CD4-positive, alpha-beta T cell (primary cell): ENCODE measurements at places on chromosomes 2 and 18.

GRCh38 chr2:214856137-214856536 is 46.7 kb upstream of the BARD1 start:
- no peak for DNase-seq

GRCh38 chr2:54706622-54707021 is 16.8 kb upstream of the EML6 start:
- no peak for DNase-seq

DNA sequence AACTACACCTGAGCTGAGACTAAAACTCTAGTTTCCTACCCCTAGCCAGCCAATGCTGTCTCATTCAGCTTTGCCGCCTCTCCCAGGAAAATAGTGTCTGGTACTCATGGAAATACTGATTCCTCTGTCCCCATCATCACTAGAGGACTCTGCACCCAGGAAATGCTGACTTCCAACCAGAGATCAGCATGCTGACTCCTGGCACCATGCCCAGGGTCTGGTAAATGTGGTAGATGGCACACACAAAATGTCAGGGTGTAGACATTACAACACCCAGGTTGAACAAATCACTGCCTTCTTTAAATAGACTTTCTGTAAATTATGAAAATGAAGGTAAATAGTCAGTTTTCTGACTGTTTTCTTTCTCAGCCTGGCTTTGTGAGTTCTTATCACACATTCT is 307.3 kb upstream of the CHAC2 start:
- no peak for DNase-seq

DNA sequence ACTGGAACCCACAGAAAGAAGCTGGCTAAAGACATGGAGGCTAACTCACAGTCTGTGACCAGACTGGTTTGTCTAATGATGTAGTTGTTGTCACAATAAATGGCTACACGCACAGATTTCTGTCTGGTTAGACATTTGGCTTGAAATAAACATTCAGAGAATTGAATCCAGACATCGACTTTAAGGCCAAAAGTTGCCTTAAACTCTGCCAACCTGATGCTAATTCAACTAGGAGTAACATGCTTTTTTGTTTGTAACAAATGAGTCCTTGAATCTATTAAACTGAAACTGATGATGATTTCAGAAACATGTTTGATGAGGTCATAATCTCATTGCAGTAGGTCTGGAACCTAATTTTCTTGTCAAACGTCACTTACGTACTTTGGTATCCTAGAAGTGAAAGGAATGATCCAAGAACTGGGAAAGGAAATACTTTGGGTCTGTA is 123.8 kb downstream of the ERBB4 start:
- DNase-seq = no peak

GRCh38 chr2:12289120-12289802 is 427.5 kb upstream of the TRIB2 start:
- no peak for DNase-seq

DNA sequence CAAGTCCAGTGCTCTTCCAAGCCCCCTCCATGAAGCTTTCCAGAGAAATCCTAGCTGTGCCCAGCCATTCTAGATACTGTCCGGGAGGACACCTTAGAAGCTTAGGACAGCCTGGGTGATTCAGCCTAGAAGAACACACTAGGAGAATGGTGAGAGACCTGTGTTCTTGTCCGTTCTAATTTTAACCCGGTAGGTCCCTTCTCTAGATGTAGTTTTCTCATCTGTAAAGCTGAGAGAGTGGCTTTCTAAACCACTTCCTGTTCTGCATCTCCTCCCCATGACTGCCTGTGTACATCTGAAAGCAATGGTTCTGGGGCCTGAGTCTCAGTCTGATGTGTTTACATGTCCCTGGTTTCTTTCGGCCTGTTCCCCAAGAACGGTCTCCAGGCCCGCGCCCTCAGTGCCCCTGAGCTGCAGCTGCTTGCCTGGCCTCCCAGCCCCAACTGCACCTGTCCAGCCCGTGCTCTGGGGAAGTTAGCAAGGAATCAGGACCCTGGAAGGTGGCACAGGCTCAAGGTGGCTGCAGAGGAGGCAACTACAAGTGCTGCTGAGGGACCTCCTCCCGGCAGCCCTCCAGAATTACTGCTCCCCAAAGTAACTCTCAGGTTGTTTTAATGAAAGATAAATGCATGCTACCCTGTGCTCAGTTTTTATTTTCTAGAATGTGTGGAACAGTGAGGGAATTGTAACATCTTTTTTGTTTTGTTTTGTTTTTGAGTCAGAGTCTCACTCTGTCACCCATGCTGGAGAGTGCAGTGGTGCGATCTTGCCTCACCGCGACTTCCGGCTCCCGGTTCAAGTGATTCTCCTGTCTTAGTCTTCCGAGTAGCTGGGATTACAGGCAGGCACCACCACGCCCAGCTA is 105.9 kb downstream of the LBH start:
- peak; percentile 43 for DNase-seq

DNA sequence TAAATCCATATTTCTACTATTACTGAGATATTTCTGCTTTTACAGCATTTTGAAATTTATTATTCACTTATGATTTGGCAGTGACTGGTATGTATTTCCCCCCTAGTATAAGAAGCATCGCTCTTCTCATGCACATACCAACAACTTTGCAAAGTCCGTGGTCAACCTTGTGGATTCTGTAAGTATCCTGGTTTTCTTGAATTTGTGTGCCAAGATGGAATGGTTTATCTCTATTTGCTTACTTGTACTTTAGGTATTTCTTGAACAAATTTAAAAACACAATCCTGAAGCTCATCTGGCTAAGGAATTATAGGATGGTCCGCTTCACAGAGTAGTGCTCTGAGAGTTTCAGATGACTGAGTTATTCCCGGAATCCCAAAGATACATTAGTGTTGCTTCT is 85.0 kb upstream of the FAM237A start:
- no peak for DNase-seq

- no peak for DNase-seq
These were observed 29.6 kb downstream of the NEMP2 start for GRCh38 chr2:190504912-190505311.

DNA sequence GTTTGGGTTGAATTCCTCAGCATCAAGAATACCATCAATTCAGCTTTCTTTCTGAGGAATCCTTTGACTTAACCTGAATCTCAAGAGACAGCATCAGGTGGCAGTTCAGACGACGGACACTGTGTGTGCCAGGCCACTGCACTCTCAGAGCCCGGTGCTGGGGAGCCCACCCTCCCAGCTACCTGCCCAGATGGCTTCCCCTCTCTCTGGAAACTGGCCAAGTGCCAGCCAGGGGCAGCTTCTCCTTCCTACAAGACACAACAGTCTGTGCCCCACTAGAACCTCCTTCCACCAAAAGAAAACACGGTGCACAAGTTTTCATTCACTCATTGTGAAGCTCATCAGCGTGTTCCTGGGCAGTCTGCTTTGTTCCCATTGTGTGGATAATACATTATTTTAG is 28.5 kb downstream of the MAL start:
- no peak for DNase-seq

- no peak for DNase-seq
These were observed 36.3 kb downstream of the NCKAP1 start for GRCh38 chr2:183001948-183002347.

- no peak for DNase-seq
These were observed 678.0 kb upstream of the CDH2 start for GRCh38 chr18:28854964-28855363.

GRCh38 chr2:229431327-229431954 is 160.4 kb upstream of the PID1 start:
- no peak for DNase-seq

DNA sequence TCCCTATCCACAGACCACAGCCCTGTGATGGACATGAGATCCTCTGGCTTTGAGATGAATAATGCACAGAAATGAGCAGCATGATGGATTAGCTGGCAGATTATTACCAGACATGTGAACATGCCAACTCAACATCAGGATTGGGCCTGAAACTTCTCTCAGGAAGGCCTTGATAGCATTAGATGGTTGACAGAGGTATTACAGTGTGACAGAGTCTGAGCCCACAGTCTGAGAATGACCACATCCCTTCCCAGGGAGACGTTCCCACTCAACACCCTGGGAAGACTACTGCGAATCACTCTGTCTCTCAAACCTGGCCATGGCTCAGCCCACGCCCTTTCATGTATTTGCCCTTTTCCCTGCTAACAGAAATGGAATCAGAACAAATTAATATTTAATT is 66.9 kb downstream of the BCL11A start:
- no peak for DNase-seq

DNA sequence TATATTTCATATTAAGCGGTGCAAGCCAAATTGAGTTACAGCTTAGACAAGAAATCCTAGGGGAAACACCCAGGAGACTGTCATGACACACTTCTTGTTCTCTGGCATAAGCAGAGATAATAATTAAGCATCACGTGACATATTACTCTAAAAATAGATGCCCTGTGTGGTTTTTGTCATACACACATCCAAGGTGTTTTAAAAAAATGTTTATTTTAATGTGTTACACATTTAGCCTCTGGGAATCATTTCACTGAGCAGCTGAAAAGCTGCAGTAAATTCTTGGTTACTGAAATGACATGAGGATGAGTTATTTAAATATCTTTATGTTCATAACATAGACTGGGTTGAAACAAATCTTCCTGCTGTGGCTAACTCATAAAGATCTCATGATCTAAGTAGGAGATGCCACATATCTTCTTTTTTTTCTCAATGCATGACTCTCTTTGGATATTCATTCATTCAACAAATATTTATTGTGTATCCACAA is 38.0 kb upstream of the ERMN start:
- DNase-seq = no peak

GRCh38 chr2:142865924-142866323 is 11.5 kb upstream of the KYNU start:
- DNase-seq = no peak

- no peak for DNase-seq
These were observed 1.1 kb downstream of the RPL37A start for GRCh38 chr2:216499641-216500218.
